Thymus (tissue), 14 donors: ENCODE measurements at places on chromosomes 1 and 21.

- H3K27me3 ChIP-seq: no peaks in the 10 kb centered on the region
- no peak overlapping the region for H3K27ac ChIP-seq
- H3K4me3 ChIP-seq: no peak overlapping the region
Observed at GRCh38 chr21:39251326-39251725, 62.1 kb downstream of the BRWD1 start.

GRCh38 chr21:28537371-28538079 lies 455.2 kb downstream of the LTN1 start:
- H3K36me3 ChIP-seq: no peaks in the 10 kb centered on the region
- no peaks in the 10 kb centered on the region for H3K4me1 ChIP-seq
- no peak for DNase-seq

DNA sequence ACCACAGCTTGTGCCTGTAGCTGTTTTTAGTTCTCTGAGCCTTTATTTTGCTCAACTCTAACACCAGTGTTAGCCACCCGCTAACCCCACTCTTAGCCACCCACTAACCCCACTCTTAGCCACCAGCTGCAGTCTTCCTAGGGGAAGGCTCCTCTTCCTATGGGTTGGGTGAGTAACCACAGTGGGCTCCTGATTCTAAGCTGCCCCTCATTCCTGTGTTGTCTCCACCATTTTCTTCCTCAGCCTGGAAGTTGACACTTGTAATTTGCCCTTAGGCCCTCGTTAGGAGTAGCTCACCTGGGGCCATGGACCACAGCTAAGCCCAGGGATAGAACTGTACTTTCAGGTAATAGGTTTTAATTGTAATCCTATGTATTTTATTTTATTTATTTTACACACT lies 782.9 kb upstream of the TPTE start:
- no peak for DNase-seq
- H3K27me3 ChIP-seq: no peaks in the 10 kb centered on the region
- H3K27ac ChIP-seq: no peak overlapping the region

DNA sequence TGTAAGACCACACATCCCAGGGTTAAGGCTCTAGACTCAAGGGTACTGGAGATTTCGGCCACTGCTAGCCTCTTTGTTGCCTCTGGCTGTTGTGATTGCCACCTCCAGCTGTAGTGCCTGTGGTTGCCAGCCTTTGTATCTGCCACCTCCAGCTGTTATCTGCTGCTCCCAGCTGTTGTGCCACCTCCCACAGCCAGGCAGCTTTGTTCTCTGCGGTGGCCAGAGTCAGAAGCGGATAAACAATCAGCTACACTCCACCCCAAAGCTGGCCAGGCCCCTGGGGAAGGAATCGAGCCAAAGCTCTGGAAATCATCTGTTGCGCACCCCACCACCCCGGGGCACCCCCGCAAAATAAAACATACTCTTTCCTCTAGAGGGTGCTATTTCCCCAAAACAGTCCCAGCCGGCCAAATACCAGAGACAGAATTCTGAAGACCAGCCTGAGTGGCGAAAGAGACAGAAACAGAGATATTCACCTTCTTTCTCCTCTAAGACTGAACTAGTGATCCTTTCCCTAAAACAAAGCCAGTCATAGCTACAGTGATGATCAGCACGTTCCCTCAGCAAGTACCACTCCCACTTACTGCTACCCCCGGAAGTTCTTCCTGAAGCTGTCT lies 14.8 kb upstream of the PIGM start:
- H3K36me3 ChIP-seq: no peaks in the 10 kb centered on the region
- H3K4me1 ChIP-seq: peaks cover 26% of the 10 kb centered on the region
- no peak for DNase-seq

- no peak overlapping the region for H3K4me3 ChIP-seq
- H3K27me3 ChIP-seq: no peaks in the 10 kb centered on the region
- no peak overlapping the region for H3K27ac ChIP-seq
- no peaks in the 10 kb centered on the region for H3K4me1 ChIP-seq
Observed at GRCh38 chr1:100730130-100730529, 10.6 kb downstream of the VCAM1 start.
